ENCODE measurements at places on chromosomes 12 and 14.

GRCh38 chr14:47949006-47949405, 273.6 kb upstream of the MDGA2 start:
- DNase-seq: no peak

DNA sequence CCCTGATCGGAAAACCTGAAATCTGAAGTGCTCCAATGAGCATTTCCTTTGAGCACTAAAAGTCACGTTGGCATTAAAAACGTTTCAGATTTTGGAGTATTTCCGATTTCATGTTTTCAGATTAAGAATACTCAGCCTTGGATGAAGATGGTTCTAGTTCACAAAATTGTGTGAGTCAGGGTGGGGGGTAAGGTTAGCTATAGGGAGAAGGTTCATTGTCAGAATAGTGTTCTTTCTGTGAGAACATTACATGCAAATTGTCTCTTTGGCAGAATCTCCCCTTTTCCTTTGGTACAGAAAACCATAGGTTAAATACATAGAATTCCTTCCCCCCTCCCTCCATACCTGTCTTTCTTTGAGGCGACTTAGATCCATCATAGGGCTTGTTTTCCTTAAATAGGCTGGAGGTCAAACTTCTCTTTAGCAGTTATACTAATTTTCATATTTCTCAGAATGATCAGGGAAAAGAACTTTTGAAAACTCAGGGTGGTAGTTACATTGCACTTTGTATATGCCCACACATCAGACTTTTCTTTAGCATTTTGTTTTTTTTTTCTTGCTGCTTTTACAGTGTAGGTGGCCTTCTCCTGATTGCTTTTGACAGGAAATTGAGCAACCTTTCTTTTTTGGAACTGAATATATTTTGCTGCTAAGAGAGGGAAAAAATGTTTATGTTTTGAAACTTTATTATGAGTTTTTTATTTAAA, 503.5 kb downstream of the PCNX1 start:
- no peak for DNase-seq

GRCh38 chr12:57195611-57196371, 20.8 kb upstream of the NXPH4 start:
- DNase-seq: no peak

GRCh38 chr12:90020881-90021280, 312.2 kb upstream of the ATP2B1 start:
- no peak for DNase-seq

- no peak for DNase-seq
Observed at GRCh38 chr12:28378736-28379135, 188.5 kb downstream of the CCDC91 start.

DNA sequence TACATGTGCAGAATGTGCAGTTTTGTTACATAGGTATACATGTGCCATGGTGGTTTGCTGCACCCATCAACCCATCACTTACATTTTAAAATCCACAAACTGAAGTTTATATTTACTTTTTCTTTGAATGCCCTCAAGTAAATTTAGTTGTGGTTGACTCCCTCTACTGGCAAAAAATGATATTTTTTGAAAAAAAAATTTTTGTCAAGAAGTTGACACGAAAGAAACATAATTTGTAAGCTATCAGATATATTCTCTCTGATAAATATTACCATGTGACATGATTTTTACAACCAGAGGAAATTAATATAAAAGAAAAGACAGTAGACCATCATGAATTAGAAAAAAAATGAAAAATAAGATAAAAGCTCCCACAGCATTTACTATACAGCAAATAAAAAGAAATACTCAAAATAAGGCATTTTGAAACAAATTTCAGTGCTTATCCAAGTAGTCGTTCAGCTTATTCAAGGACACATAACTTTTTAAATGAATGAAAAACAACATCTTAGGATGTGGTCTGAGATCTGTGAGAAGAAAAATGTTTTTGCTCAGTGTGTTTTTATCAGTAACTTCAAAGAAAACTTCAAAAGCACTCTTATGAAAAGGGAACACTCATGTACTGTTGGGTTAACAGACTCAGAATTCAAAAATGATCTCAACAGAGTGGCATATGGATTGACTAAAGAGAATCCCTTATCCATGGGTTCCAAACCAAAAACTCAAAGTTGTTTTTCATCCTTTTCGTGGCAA, 30.0 kb upstream of the GRIP1 start:
- DNase-seq: no peak

- DNase-seq: no peak
Observed at GRCh38 chr12:75863533-75863932, 168.0 kb downstream of the PHLDA1 start.
